NCI-H2107 (cell line): ENCODE measurements at places on chromosomes 11 and 22.

- DNase-seq, result no peak
These were observed 35.3 kb downstream of the LIF start for GRCh38 chr22:30211124-30211820.

DNA sequence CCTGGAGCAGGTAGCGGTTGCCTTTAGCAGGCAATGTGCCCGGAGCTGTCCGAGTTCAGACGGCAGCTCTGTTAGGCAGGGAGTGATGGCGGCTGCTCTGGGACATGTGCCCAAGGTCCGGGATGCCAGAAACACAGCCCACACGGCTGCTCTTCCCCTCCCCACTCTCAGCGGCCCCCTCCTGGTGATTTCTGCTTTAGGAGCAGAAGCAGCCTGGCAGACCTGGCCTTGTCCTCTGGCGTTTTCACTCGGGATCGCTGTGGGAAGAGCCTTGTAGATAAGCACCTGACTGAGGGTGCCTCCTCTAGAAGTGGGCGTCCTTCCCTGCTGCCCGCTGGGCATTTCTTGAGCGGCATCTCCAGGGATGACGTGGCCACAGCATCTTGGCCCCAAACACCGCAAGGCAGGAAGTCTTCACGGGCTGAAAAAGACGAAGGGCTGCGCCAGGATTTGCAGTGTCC is 392.2 kb downstream of the TBC1D22A start:
- no peak for DNase-seq

GRCh38 chr22:21599053-21599893 is 30.5 kb downstream of the YDJC start:
- DNase-seq, result no peak

- no peak for DNase-seq
These were observed 587.2 kb downstream of the BRD1 start for GRCh38 chr22:49240472-49240871.

GRCh38 chr11:45530776-45531175 is 134.6 kb downstream of the CHST1 start:
- DNase-seq, result no peak

- DNase-seq, result no peak
These were observed 632.3 kb upstream of the CCDC90B start for GRCh38 chr11:83918476-83918875.

- no peak for DNase-seq
These were observed 47.8 kb downstream of the SWAP70 start for GRCh38 chr11:9711454-9712307.

GRCh38 chr11:57566905-57567514 is 462 bp downstream of the UBE2L6 start:
- no peak for DNase-seq

- DNase-seq, result no peak
These were observed 584.0 kb downstream of the KCNA4 start for GRCh38 chr11:29432719-29433325.

DNA sequence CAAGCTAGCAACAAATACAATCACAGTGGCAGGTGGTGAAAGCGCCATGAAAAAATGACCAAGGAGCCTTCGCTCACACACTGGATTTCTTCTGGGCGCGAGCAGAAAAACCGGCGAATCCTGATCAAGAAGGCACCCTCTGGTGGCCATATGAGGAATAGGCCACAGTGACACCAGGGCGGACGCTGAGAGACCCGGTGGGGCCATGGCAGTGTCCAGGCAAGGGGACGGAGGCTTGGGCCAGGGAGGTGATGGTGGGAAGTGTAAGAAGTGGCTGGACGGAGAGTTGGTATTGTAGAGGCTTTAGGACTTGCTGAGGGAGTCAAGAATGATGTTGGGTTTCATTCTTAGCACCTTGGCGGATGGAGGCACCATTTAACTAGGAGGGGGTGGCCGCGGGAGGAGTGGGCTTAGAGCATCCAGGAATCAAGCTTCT is 16.9 kb upstream of the RAC2 start:
- DNase-seq, result no peak

DNA sequence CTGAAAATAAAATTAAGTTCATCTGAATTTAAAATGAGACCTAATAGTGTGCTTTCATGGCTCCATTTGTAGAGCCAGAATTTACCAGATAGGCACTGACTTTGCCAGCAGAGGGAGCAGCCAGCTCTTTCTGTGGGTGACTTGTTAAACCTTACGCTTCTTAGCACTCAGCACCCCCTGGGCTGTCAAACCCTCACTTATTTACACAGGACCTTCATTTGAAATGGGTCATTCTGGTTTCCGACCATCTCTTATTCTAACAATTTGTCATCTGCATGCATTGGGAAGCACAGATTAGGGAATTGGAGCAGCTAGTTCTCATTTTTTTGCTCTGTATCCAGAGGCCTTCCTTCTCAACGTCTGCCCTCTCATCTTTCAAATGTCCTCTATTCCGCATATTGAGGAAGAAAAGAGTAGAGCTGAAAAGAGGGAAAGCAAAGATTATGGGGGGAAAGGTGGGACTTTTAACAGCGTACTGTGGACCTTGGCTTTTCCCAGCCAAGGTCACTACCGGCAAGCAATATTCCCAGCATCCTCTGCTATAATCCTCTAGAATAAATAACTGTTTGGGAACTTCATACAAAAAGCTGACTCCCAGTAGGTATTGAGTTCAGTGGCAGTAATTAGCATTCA is 3.1 kb downstream of the ASRGL1 start:
- no peak for DNase-seq

GRCh38 chr22:46027211-46028105 is 50.5 kb upstream of the WNT7B start:
- DNase-seq, result no peak

DNA sequence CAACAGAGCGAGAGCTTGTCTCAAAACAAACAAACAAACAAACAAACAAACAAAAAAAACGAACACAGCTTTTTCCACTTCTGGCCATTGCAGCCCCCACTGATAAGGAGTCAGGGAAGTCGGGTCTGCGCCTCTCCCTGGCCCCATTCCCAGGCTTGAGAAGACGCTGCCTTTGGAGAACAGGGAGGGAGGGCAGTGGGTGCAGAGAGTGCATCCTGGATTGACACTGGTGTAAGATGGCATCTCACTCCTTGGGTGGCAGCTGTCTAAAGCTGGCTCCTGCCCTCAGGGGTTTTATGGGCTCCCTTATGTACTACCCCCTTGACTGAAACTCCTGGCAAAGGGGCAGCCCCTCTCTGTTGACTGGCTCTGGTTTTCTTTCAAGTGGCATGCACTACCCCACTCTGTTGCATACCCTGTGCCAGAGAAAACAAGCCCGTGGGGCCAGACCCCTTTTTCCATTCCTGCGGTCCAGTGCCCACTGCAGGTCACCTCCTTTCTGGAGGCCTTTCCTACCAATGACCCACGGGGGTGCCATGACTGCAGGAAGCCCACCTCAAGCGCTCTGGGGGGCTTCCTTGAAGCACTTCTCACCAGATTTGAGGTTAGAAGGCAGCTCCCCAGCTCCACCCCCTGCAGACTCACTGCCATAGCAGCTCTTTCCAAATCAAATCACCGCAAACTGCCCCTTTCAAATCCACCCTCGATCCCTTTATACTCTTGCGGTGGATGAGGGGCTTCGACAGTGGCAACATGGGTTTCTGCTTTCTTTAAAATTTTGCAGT is 12.7 kb downstream of the DRAP1 start:
- no peak for DNase-seq

DNA sequence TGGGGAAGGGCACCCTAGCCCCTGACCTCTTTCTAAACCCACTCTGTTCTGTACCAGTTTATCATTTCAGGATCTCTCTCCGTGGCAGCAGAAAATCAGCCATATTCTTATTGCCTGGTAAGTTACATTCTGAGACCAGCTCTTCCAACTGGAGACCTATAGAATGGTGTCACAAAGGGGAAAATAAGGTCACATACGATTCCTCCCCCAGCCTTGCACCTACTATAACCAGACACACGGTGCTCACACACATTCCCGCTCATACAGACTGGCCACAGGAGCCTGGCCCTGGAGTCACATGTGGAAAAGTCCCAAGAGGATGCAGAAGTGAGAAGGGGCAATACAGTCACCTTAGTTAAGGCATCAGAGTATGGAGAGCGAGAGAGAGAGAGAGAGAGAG is 7.5 kb downstream of the MS4A8 start:
- DNase-seq, result no peak

DNA sequence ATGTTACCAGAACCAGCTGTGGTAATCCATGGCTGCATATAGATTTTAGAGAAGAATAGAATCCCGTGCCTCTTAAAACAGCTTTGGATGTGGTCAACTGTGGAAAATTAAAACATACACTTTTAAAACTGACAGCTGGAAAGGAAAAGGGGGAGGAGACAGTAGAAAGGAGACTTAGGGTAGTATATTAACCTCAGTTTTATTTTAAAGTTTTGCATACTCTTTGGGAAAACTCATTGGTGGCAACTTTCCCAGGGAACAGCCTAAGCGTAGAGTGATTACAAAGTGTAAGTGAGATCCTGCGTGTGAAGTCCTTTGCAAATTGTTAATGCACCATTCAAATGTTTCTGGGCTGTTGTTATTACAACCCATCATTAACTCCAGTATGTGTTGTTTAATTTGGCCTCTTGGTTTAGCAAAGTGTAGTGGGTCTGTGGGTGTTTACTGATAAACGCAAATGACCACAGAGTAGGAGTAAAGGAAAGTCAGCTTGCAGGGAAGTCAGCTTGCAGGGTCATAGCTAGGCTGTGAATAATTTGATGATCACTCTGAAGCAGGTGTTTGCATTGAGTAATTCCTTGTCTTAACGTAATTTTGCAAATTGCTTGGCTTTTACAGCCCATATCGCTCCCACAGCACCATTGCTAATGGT is 88.0 kb upstream of the DBX1 start:
- DNase-seq, result no peak

DNA sequence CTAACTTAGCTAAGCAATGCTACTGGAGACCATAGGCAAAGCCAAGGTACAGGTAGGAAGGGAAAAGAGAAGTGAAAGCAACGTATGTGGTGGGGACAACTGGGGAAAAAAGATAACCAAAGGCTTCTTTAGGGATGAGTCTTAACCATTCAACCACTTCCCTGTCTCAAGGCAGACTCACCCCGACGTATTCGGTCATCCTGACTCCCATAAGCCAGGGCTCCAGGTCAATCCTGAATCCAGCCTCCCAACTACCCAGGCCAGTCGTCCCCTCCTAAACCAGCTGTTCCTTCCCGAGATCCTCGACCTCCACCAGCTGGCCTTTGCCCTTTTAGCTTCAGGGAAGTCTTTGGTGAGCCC is 330 bp downstream of the ACP2 start:
- no peak for DNase-seq

DNA sequence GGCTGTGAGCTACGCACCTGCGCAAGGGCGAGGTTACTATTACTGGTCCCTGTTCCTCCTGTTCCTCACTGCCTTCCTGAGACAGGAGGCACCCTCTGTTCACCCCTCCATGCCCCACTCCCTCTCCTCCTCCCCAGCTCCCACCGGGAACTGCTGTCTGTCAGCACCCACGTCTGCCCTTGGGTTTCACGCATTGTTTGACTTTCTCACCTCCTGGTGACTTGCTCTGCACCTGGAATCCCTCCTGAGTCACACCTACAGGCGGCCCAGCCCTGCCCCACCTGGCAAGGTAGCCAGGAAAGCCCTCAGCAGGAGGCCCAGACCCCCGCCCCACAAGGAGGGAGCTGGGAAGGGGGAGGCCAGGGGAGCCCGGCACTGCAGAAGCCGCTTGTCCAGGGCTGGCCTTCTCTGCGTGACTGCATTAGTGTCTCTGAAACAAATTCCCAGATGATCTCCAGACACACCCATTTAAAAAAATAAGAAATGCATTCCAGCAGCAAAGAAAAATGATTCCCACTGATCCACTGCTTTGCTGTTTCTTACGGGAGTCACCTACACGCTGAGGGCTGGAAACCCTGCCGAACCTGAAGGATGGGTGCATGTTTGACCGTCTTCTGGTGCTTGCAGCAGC is 86.4 kb downstream of the CELSR1 start:
- no peak for DNase-seq

DNA sequence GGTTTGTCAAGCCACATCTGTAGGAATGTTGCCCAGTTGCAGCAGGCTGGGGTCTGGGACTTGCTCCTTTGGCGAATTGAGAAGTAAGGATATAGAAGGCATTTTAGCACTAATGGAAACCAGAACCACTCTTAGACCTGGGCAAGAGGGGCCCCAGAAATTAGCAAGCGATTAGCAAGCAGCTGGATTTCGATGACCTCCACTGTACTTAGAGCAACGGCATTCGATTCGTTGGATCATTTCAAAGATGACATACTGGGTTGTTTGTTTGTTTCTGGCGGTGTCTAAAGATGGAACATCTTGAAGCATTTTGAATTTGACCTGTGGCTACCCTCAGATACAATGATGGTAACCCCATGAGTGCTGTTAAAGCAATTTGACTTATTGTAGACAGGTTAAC is 1.2 kb upstream of the CDPF1 start:
- DNase-seq, result no peak
